Iris pigment epithelial cell (primary cell): ENCODE measurements at places on chromosomes 11 and 22.

DNA sequence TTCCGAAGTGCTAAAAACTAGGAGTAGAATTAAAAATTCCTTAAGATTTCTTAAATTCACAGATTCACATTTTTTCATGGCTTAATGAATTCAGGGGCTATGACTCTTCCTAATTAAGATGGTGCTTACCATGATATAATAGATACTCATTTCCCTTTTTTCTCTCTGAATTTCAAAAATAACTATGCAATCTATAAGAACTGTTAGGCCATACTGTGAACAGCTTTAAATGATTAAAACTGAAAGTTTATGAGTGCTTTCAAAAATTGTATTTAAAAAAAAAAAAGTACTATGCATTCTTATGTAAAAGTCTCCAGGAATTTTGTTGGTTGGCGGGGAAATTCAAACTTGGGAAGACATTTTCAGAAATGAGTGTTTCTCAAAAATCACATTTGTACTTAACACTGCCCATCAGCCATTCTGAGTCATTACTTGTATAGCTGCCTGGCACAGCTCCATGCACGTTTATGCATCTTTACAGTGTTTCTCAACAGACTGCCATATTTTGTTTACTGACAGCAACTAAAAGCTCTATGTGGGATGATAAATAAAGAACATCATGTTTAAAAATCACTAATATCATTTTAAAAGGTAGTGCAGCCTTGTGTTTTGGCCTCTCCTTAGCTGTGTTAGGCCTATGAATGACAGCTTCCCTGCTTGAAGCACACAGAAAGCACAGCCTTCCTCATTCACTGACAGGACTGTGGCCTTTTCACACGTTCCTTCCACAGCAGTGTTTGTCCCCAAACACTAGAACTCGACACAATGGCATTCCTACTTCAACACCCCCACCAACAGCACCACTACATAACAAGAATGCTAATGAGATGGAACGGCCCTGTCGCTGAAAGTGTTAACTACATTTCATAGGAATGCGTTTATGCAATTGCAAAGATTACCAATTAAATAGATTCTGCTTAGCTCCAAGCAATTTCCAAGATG is 131.4 kb downstream of the DCDC1 start:
- peak; percentile 1 for DNase-seq

- DNase-seq, result peak; percentile 92
Observed at GRCh38 chr11:10659339-10660216, 34.0 kb downstream of the IRAG1 start.

DNA sequence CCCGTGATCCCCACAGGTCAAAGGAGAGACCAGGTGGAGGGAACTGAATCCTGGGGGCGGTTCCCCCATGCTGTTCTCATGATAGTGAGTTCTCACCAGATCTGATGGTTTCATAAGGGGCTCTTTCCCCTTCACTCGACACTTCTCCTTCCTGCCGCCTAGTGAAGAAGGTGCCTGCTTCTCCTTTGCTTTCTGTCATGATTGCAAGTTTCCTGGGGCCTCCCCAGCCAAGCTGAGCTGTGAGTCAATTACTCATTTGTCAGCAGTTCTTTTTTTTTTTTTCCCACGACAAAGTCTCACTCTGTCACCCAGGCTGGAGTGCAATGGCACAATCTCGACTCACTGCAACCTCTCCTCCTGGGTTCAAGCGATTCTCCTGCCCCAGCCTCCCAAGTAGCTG is 1530.4 kb downstream of the BRD1 start:
- no peak for DNase-seq

GRCh38 chr11:75800136-75800675 is 14.8 kb upstream of the UVRAG start:
- no peak for DNase-seq
